ENCODE measurements at places on chromosomes 1 and 21.

DNA sequence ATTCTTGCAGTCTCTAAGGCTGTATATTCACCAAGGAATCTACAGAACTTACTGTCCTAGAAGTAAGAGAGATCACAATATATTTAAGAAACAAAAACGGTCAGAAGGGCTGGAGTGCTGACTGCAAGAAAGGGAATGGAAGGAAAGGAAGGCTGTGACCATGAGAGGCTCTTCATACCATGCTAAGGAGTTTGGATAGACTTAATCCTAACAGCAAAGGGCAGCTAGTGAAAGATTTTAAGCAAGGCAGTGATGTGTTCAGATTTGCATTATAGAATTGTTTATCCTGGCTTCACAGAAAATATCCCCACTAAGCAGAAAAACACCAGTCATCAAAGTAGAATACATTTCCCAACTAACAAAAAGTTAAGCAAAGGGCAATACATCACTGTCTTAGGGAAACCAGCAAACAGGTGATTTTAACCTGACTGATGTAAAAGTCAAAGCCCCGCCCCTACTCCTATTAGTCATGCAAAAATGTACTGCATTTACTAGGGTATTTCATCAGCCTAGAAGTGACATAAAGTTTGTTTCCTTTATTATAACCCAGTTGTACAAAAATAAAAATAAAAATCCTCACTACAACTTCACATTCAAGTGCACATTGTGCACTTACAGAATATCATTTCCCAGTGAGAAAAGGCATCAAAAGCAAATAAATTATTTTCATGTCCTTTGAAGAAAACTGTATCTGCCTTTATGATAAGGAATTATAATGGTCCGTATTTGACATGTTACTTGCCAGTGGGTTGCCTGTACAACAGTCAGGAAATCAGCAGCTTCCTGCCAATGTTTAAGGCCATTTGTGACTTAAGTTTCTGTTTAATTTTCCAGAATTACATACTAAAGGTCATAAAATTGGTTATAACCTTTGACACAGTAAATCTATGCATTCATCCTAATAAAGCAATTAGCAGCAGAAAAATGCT, 17.2 kb downstream of the JAK1 start:
- DNase-seq = peak; percentile 23

DNA sequence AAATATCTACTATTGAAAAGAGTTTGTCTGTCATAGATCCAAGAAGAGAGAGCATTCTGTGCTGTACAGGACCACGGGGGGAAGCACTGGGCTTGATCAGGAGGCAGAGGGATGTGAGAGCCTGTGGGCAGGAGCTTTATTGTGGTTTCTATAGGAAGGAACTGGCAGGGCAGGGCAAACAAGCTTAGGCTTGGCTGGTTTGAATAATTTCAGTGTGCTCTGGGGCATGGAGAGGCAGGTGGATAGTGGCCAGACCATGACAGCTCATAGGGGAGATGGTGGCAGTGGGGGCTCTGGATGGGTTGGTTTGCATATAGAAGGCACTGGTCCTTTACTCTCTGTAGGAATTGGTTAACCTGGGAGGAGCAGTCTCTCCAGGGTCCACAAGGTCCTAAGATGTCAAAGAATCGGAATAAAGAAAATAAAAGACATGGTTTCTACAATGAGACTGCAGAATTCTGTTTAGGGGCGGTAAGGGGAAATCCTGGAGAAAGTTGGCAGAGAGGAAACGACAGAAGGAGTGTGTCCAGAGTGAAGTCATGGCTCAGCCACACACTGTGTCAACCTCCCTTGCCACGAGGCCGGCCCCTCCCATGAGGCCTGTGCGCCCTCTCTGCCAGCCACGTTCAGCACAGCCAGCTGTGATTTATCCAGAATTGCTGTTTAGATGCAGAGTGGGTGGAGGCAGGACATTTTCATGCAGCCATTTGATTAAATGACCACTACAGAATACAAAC, 81.7 kb upstream of the PGBD5 start:
- DNase-seq = no peak

- no peak for DNase-seq
Observed at GRCh38 chr1:204873176-204873575, 2.5 kb downstream of the NFASC start.

GRCh38 chr1:236799001-236799400, 3.9 kb downstream of the MTR start:
- no peak for DNase-seq

GRCh38 chr1:41293779-41294178, 51.7 kb upstream of the SCMH1 start:
- DNase-seq = no peak

GRCh38 chr21:41147979-41148355, 20.0 kb upstream of the BACE2 start:
- DNase-seq = no peak

- no peak for DNase-seq
Observed at GRCh38 chr1:192933744-192934143, 124.9 kb downstream of the RGS2 start.

- DNase-seq = no peak
Observed at GRCh38 chr1:1398677-1399186, 403 bp downstream of the CCNL2 start.

DNA sequence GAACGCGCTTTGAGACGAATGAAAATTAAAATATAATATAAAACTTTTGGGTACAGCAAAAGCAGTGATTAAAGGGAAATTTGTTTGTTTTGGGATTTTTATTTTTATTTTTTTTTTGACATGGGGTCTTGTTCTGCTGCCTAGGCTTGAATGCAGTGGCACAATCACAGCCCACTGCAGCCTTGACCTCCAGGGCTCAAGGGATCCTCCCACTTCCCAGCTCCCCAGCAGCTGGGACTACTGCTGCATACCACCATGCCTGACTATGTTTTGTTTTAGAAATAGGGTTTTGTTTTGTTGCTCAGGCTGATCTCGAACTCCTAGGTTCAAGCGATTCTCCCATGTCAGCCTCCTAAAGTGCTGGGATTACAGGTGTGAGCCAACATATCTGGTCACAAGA, 30.3 kb downstream of the USP24 start:
- no peak for DNase-seq

All from iris pigment epithelial cell (primary cell).